ENCODE measurements at places on chromosomes 2 and 18.

- DNase-seq: peak; percentile 35
These were observed 13.4 kb downstream of the IL1R1 start for GRCh38 chr2:102155703-102156515.

GRCh38 chr2:191045141-191045540 lies 31.2 kb upstream of the STAT1 start:
- no peak for DNase-seq

DNA sequence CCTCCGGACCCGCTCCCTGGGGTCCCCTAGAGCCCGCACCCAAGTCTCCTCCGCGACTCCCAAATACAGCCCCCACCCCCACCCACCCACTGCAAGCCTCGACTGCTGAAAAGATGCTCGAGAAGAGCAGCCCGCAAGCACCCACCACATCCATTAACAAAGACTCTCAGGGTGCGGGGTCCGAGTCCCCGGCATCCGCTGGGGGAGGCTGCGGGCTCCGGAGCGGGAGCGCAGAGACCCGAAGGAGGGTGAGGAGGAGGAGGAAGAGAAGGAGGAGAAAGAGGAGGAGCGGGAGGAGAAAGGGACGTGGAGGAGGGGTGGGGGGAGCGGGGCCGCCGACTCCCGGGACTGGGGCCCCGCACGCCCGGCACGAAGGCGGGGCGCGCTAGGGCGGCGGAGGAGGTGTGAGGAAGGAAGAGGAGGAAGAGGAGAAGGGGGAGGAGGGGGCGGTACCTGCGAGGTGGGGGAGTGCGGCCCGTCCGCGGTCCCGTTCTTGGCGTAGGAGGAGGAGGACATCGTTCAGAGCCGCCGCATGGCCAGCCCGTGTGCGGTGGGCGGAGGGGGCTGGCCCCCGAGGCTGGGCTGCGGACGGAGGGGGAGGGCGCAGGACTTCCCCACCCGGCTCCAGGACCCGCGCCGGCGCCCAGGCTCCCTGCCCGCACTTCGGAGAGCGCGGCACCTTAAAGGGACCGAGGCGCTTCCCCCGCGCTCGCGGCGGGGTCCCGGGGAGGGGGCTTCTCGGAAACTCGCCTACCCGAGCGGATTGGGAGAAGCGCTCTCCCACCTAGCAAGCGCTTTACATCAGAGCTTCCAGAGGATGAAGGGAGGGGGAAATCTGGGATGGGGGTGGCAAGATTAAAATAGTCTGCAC lies at the start of gene CACNB4:
Gene CACNB4, minus strand, starts transcription at position 549 of the 871 bp plus-strand sequence.
- no peak for DNase-seq

- no peak for DNase-seq
These were observed 135.3 kb downstream of the RTP5 start for GRCh38 chr2:242004902-242005230.

DNA sequence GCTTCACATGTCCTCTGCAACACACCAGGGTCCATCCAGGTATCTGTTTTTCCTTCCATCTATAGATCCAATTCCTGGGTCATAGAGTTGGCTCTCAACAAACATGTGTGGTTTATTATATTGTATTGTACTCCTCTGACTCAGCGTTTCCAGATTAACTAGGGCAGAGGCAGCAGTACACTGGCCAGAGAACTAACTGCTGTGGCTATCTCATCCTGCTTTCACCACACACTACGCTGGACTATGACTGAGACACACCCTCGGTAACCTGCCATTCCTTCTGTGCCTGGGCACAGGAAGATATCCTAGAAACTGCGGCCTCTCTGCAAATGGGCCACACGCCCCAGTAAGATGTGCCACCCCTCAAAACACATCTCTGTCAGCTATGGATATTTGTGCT lies 159.8 kb upstream of the STK17B start:
- DNase-seq: no peak

DNA sequence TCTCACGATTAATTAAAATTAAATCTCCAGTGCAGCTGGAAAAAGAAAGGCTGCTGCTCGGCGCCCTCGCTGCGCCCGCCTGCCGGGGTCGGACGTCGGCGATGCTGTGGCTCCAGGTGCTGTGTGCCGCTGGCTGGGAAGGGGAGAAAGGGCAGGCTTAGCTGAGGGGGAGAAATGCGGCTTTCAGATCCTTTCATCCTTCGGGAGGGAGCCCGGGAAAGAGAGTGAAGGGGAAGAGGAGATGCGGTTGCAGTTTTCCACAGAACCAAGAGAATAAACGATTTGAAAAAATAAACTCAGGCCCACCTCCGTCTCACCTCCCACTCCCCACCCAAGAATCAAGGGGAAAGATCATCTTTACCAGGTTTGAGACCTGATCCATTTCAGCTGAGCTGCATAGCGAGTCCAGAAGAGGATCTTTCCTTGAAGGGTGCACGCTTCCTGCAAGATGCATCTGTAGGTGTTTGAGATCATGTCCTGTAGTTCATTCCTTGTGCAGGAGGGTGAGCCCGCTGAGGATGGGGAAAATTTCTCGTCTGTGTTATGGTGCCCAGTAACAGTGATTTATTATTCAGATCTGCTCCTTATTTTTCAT lies 495 bp downstream of the TMEM169 start:
- no peak for DNase-seq

DNA sequence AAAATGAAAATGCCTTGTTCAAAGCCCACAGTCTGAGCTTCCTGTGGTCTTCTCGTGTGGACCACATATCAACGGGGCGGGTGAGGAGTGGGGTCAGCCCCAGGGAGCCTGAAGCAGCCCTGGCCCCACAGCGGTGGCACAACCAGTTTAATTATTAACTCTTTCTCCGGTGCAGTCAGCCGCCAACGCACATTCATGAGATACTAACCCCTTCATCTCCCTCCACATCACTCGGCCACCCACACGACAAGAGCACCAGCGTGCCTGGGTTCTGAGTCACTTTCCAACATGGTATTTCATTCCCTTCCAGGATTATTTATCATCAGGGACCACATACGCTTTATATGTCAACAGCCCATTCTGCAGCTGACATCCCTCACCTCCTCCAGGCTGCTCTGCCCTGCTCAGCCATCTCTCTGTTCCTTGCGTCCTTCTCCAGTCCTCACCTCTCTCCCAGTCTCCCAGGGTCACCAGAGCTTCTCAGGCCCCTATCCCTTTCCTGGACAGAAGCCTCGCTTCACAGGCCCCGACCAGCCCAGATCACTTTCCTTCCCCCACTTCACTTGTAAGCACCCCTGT lies 48.0 kb upstream of the ID2 start:
- DNase-seq: no peak

All from NCI-H1105 treated with DMSO at 0.1 percent for 48 hours (cell line).